ENCODE measurements at places on chromosomes 16 and 17. TPM values are rescaled to one million over a fixed set of nuclear protein-coding genes. Genes with fewer than 3 reads are reported as not detected.

ACSM5 gene
- total RNA-seq: not detected

TELO2 gene
- 60.7 TPM for total RNA-seq

SLC35G6 gene
- not detected for total RNA-seq

RASD1 gene
- total RNA-seq: 2.2 TPM

MAP3K14 gene
- 43.0 TPM for total RNA-seq

CTRB2 gene
- total RNA-seq: not detected

MMP2 gene
- total RNA-seq: not detected

ZG16 gene
- total RNA-seq: not detected

AOC2 gene
- 2.4 TPM for total RNA-seq

ASPA gene
- not detected for total RNA-seq

TMEM98 gene
- total RNA-seq: 1.2 TPM

LPO gene
- total RNA-seq: not detected

NPW gene
- total RNA-seq: 6.3 TPM

MCRIP1 gene
- total RNA-seq: 49.9 TPM

SEZ6L2 gene
- 0.09 TPM for total RNA-seq

MAPT gene
- total RNA-seq: 0.15 TPM

NDRG4 gene
- 2.5 TPM for total RNA-seq

FAAP100 gene
- 39.8 TPM for total RNA-seq

PYDC1 gene
- total RNA-seq: not detected

HIRIP3 gene
- 49.3 TPM for total RNA-seq

ZNF469 gene
- total RNA-seq: 0.26 TPM

AATK gene
- total RNA-seq: 0.26 TPM

KRTAP9-8 gene
- total RNA-seq: not detected

MT1M gene
- total RNA-seq: not detected

RDM1 gene
- 18.5 TPM for total RNA-seq

PRSS33 gene
- total RNA-seq: not detected

GLYR1 gene
- 85.2 TPM for total RNA-seq

Data from activated CD8-positive, alpha-beta memory T cell treated with anti-CD3 and anti-CD28 coated beads, Interleukin-2, amount 10 ng/mL, durations not matched to agents 7 days and 5 days (primary cell).